ENCODE measurements at places on chromosomes 3 and 15. TPM values are rescaled to one million over a fixed set of nuclear protein-coding genes. Genes with fewer than 3 reads are reported as not detected.

Gene HCLS1
- 55.1 TPM for total RNA-seq

Gene MRPL3
- total RNA-seq: 426 TPM

Gene MYL3
- total RNA-seq: not detected

Gene SNUPN
- 39.4 TPM for total RNA-seq

Gene CHRNB4
- not detected for total RNA-seq

Measured in HT1080 (cell line).